A549 treated with Hydrocortisone at 1 μM for 4 hours (cell line): ENCODE measurements at places on chromosomes 3 and 15. TPM values are rescaled to one million over a fixed set of nuclear protein-coding genes. Genes with fewer than 3 reads are reported as not detected.

BUB1B gene
- total RNA-seq, result 25.8 to 34.3 TPM (median 28.4 TPM) in 5 replicates

TOP2B gene
- total RNA-seq, result 54.2 to 86.2 TPM (median 62.3 TPM) in 5 replicates

GYG1 gene
- total RNA-seq, result 33.1 to 45.4 TPM (median 34.7 TPM) in 5 replicates

ATP2B2 gene
- 0.03 to 0.12 TPM (median 0.08 TPM) in 5 replicates for total RNA-seq

TRPM1 gene
- total RNA-seq, result not detected in 5 replicates

ZMYND10 gene
- 0.79 to 1.7 TPM (median 1.1 TPM) in 5 replicates for total RNA-seq

WDR72 gene
- 5.9 to 8.8 TPM (median 6.2 TPM) in 5 replicates for total RNA-seq

GOLGA6L1 gene
- not detected in 5 replicates for total RNA-seq

STRC gene
- 0.08 to 0.16 TPM (median 0.11 TPM) in 4 of 5 replicates, not detected in the other for total RNA-seq

PPP4R2 gene
- total RNA-seq, result 35.2 to 44.2 TPM (median 42.4 TPM) in 5 replicates

GRM7 gene
- total RNA-seq, result not detected in 5 replicates

HACL1 gene
- 22.1 to 28.6 TPM (median 24.4 TPM) in 5 replicates for total RNA-seq
